Skeletal muscle cell (primary cell): ENCODE measurements at places on chromosomes 4 and X.

DNA sequence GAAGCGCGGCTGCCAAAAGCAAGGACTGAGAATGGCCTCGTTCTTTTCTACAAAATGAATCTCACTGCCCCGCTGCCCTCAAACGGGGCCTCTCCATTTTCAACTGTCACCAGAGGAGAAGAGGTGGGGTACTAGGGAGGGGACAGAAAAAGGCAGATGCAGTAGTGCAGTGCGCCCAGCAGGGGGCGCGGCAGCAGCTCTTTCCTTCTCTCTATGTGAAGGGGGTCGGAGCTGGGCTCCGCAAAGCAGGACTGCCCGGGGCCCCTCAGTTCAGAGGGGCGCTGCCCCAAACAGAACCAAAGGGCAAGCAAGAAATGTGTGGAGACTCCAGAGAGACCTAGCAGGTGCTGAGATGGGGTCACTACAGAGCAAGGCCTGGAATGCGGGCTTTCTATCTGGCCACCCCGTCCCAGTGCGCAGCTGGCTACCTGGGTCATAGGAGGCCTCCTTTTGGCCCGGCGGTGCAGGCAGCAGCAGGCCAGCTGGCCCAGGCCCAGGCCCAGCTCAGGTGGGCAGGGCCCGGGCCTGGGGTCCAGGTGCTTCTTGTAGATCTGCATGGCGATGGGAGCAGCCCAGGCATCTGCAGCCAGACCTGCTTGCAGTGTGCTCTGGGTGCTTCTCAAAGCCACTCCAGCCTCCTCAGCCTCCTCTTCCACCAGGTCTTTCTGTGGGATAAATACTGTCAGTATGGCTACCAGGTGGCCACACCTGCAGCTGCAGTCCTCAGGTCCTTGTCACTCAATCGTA is 5.9 kb downstream of the IRAK1 start:
- DNase-seq = no peak

GRCh38 chr4:3220476-3221183 is 28.3 kb upstream of the MSANTD1 start:
- no peak for DNase-seq

- peak; percentile 31 for DNase-seq
Observed at GRCh38 chr4:31081366-31081765, 361.2 kb downstream of the PCDH7 start.

DNA sequence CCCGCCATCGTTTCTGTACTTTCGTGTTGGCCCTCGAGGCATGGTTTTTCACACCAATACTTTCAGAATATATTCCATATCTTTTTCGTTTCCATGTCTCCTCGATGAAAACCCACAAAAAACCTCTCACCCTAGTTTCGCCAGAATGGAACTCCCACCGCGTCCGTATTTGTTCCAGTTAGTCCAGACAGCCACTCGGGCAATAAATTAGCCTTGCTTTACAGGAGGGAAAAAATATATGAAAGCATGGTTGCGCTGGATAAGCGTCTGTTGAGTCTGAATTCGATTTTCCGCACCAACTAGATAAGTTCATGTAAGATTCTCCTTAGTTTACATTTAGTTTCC is 550 bp upstream of the CHM start:
- no peak for DNase-seq

- DNase-seq = no peak
Observed at GRCh38 chr4:152431291-152431690, 104.6 kb downstream of the FBXW7 start.

DNA sequence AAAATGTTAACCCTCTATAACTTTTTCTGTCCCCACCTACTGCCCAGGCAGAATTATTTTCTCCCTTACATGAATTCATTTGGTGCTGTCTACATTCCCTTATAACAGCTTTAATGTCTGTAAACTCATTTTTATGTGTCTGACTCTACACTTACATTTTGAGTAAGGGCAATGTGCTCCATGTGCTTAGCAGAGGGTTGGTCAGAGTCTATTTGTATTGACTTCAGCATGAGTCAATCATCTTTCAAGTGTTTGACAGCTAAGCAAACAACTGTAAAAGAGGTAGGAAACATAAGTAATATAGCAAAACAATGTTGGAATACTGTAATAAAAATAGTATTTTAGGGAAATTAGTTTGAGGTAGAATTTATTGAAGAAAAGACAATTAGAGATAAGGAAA is 6.3 kb downstream of the IL15 start:
- DNase-seq = no peak

DNA sequence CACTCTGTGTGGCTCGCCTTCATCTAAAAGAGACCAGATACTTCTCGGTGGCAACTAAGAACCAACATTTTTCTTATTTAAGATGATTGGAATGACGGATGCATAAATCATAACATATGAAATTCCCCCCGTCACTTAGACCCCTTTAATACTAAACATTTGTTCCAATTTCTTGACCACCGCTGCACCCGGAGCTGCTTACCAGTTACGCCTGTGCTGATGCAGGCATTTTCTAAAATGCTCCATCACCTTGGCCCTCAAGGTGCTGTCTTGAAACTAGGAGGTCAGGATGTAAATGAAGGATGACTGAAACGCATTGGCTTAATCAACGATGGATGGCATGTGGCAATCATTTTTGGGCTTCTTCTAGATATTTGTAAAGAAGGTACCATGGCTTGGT is 130.0 kb downstream of the CPZ start:
- no peak for DNase-seq

GRCh38 chrX:154334496-154334895 is 38.9 kb downstream of the TKTL1 start:
- DNase-seq = no peak

DNA sequence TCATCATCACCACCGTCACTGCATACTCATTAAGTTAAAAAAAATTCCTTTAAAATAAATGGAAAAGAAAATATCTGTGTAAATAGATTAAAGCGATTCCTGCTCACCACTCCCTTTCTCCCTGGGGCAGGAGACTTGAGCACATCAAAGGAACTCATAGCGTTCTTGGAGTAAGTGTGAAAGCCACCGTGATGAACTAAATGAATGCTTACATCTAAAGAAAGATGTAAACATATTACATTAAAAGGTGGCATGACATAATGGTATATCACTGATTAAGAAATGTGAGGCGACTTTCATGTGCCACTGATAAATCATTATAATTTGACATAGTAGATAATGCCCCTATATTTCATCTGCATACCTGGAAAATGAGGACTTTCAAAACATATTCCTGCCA is 92.0 kb downstream of the SNCA start:
- DNase-seq = no peak

DNA sequence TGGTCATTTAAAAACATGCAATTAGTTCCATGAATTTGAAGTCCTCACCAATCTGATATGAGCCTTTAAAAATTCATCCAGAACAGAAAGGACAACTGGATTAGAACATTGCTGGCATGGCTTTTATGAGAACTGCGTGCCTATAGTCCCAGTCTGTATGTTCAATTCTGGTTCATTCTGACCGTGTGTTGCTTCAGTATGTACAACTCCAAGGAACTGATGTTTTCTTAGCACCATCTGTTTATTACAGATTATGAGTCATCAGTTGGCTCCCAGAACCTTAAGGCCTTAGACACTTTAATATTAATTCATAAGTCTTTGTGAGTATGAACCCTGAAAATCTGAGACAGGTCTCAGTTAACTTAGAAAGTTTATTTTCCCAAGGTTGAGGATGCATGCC is 115.0 kb downstream of the CEP44 start:
- DNase-seq = peak; percentile 82

- no peak for DNase-seq
Observed at GRCh38 chr4:17045866-17046265, 147.4 kb upstream of the LDB2 start.

GRCh38 chrX:41391606-41392005 is 55.5 kb upstream of the NYX start:
- DNase-seq = no peak

DNA sequence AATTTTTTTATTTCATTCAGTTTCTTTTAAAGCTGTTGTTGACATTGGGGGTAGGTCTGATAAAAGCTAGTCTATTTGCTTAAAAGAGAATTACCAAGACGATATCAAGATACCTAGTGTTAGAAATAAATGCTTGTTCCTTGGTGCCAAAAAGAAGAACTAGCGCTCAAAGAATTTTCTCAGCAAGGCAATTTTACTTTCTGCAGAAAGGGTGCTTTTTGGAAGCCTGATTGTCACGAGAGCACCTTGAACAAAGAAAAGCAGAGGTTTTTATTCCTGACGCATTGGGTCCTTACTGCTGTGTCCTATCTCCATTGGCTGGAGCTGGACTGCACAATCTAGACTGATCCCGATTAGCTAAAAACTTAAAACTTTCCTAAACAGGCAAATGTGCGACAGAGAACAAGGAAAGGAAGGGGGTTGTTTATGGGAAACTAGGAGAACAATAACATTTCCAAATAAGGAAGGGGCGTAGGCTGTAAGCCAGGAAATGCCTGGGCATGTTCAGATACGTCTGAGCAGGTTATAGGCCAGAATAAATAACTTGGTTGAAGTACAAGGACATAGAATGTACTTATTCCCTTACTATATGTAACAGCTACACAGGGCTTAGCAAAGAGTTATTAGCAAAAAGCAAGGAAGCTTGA is 50.3 kb upstream of the STPG2 start:
- no peak for DNase-seq

DNA sequence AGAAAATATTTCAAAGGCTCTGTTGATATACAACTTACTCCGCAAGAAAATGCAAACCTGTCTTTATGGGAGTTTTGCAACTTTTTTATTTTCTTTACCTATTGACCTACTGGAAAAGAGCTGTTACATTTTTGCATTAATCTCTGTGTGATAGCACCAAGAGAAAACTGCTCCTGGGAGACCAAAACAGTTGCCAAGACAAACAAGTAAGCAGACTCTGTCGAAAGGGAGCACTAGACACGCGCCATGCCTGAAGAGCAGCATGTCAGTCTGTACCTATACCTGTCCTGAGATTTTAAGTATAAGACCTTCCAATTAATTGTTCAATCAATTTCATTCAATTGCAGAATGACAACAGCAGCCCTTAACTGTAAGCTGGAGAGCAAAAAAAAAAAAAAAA is 56.0 kb upstream of the TECRL start:
- DNase-seq = no peak

DNA sequence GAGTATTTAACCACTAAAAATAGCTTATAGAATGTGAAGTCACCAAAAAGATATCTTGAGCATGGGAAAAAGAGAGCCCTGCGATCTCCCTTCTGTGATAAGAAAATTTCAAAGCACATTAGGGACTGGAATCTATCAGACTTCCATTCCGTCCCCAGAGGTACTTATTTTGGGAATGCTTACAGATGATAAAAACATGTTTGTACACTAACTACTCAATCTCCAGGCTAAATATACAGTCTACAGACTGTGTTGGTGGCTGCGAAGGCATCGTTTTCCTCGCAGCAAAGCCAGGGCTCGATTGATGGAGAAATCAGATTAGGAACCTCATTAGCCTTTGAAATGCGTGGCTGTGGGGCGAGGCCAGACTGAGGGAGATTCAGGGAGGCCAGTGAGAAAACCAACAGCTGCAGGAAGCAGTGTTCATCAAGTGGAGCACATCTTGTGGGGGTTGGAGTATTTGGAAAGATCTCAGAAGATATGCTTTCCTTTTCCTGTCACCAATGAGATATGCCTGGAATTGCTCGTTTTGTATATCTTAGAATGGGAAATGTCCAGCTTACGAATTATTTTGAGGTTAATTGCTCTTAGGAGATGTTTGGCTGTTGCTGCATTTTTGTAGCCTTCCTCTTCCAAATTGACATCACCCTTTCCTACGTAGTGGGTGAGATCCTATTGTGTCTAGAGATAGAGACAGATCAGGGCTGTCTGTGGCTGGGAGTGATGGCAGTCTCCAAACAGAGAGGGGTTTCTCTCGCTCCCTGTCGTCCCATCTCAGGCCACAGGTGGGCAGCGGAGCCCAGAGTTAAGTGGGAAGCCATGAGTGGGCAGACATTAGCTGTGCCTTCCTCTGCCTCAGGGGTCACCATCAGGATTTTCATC is 224.9 kb upstream of the FAT1 start:
- no peak for DNase-seq

DNA sequence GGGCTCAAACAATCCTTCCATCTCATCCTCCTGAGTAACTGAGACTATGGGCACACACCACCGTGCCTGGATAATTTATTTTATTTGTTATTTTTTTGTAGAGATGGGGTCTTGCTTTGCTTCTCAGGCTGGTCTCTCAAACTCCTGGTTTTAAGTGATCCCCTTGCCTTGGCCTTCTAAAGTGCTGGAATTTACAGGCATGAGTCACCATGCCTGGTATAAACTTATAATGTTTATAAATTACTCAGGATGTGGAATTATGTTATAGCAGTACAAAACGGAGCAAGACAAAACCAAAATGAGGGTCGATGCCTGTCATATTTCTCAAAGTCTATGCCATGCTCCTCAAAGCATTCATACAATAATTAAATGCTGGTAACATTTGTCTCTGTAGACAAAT is 29.8 kb upstream of the TEX13C start:
- no peak for DNase-seq

DNA sequence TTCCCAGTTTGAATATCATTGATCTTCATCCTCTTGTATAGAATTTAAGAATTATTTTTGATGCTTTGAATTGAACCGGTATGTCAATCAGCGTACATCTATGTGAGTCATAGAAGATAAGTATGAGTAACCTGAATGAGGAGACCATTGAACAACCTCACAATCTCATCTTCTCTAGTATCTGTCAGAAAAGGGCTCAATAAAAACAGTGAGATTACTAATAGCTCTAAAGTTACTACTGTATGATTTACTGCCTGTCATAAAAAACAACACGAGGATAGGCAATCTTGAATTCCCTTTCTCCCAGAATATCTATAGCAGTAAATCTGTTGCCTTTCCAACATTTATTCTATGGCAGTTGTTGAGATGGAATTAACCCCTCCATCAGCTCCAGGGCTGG is 36.1 kb downstream of the PHOX2B start:
- no peak for DNase-seq

- no peak for DNase-seq
Observed at GRCh38 chr4:48172651-48173050, 38.6 kb upstream of the TXK start.

- DNase-seq = no peak
Observed at GRCh38 chr4:39668887-39669286, 29.0 kb upstream of the UBE2K start.

DNA sequence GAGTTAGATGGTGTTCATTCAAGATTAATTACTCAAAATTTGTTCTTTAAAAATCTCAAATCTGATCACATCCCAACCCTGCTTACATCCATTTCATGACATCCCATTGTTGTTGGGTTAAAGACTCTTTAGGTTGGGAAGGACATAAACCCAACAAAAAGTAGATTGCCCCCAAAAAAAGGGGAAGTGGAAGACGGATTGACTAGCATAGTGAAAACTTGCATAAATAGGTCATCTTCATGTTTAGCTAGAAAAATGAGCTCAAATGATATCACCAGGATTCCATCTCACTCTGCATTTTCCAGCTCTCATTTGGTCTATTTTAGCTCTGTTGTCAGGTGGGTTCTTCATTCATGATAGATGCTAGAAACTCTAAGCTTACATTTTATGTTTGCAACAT is 18.5 kb upstream of the TET2 start:
- DNase-seq = no peak
